ENCODE measurements at places on chromosomes 5 and 9. TPM values are rescaled to one million over a fixed set of nuclear protein-coding genes. Genes with fewer than 3 reads are reported as not detected.

The SPATA31C1 gene
- not detected for total RNA-seq

The ANKRD18B gene
- total RNA-seq, result 13.4 TPM

DNA sequence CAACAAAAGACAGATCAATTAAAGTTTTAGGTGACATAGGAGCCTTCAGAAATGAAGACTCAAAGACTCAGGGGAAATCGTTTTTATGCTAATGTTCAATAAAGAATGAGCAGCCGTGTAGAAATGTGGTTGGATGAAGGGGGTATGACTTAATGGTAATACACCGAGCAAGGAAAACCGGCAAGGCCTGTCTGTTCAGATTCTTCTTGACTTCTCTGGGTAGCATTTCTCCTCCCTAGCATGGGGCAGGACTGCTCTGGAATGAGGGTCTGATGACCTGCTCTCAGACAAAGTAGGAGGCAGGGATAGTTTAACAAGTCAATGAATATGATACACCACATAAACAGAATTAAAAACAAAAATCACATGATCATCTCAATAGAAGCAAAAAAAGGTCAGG, 487.4 kb downstream of the ZNF608 start:
- peaks cover 6% of the 10 kb centered on the region for H3K27me3 ChIP-seq
- H3K27ac ChIP-seq, result no peak overlapping the region
- no peak for DNase-seq
- H3K4me3 ChIP-seq, result no peak overlapping the region
- peaks cover 2% of the 10 kb centered on the region for H3K4me1 ChIP-seq

DNA sequence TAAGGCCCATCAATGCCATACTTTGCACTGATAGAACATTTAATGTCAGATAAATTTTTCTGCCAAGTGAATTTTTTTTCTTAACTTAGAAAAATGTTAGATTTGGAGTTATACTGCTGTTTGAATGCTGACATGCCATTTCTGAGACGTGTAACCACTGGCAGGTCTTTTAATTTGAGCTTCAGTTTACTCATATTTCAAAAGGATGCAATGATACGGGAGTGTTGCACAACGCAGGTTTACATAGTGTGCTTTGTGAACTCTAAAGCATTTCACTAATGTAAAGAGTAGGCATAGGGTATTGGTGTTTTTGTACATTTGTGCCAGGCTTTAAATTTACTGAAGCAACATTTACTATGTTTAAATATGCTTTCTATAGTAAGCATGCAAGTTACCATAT, 4.2 kb downstream of the ZBTB43 start:
- H3K27ac ChIP-seq, result no peak overlapping the region
- DNase-seq, result peak; percentile 79
- H3K4me1 ChIP-seq, result peaks cover 4% of the 10 kb centered on the region
- H3K27me3 ChIP-seq, result no peaks in the 10 kb centered on the region

DNA sequence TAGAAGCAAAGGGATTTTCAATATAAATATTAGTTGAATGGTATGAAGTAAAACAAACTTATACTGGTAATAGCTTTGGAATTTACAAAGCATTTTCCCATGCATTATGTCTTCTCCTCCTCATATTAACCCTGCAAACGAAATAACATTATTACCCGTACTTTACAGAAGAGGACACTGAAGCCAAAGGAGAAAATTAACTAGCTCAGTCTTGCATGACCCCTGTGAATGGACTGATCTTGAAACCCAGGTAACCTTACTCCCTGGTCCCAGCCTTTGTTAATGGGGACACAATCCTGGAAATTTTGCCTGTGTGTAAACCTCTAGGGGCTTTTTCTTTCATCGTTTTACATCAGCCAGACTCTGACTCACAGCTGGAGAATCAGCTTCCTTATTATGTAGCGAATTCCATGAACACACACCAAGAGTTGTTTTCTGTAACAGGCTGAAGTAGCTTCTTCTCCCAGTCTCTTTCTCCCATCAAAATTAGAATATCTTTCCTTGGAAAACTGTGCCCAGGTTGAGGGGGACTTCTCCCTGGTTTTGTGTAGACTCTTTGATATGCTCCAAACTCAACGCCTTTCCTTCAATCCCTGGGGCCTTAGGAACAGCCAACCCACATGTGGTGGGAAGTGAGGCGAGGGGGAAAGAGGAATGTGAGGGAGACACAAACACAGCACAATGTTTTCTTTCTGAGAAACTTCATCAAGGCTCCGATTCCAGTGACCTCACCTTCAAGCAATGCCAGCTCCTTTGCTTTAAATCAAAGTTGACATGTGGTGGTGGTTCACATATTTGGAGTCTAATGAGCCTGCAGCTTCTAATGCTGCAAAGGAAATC, 480.9 kb upstream of the PAPPA start:
- peak overlapping the region; percentile 99 for H3K27ac ChIP-seq
- H3K27me3 ChIP-seq, result no peaks in the 10 kb centered on the region
- DNase-seq, result peak; percentile 99
- no peaks in the 10 kb centered on the region for H3K36me3 ChIP-seq
- H3K4me1 ChIP-seq, result peaks cover 35% of the 10 kb centered on the region
